Calu3 (cell line): ENCODE measurements at places on chromosomes 6 and 20.

DNA sequence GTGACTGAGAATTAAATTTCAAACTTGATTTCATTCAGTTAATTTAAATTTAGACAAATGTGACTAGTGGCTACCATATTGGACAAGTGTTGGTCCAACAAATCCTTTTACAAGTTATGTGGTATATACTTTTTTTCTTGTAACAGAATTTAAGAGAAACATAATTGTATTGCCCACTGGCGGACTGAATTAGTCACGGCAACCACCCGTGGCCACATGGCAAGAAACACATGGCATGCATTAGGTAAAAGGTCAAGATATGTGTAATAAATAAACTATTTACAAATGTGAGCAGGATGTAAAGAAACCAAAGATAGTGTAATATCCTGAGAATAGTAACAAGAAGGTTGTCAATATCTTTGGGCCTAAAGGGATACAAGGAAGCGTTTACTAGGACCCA is 91.2 kb downstream of the LCA5 start:
- no peaks in the 10 kb centered on the region for H3K27me3 ChIP-seq
- H3K36me3 ChIP-seq, result no peaks in the 10 kb centered on the region
- no peak for DNase-seq
- no peak overlapping the region for H3K4me3 ChIP-seq
- no peaks in the 10 kb centered on the region for H3K4me1 ChIP-seq

GRCh38 chr6:43146709-43147688 is 24.1 kb upstream of the SRF start:
- H3K27me3 ChIP-seq, result no peaks in the 10 kb centered on the region
- H3K4me3 ChIP-seq, result no peak overlapping the region
- no peaks in the 10 kb centered on the region for H3K36me3 ChIP-seq
- no peak overlapping the region for H3K27ac ChIP-seq
- peaks cover 9% of the 10 kb centered on the region for H3K4me1 ChIP-seq
- no peak for DNase-seq

DNA sequence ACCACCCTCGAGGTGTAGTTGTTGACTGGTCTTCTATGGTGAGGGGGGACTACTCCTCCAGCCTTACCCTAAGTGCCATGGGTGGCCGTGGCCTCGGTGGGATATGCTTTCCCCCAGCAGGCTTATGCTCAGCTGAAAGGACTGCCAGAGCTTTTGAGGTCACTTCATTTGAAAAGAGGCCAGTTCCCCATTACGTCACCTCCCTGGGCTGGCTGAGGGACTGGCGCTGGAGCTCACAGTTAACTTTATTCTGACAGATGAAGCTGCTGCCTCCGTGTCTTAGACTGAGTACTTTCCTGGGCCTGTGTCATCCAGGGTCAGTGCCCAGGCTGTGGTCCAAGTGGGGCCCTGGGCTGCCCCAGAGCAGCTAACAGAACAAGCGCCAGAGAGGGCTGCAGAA is 42.8 kb upstream of the PCMTD2 start:
- H3K27ac ChIP-seq, result no peak overlapping the region
- peaks cover 66% of the 10 kb centered on the region for H3K27me3 ChIP-seq
- no peaks in the 10 kb centered on the region for H3K4me1 ChIP-seq

DNA sequence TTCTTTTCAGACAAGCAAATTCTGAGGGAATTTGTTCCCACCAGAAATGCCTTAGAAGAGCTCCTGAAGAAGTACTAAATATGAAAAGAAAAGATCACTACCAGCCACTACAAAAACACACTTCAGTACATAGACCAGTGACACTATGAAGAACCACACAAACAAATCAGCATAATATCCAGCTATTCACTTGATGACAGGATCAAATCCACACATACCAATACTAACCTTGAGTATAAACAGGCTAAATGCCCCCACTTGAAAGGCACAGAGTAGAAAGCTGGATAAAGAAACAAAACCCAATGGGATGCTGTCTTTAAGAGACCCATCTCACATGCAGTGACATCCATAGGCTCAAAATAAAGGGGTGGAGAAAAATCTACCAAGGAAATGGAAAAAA is 43.3 kb downstream of the CENPW start:
- H3K27ac ChIP-seq, result no peak overlapping the region
- no peaks in the 10 kb centered on the region for H3K27me3 ChIP-seq
- H3K4me3 ChIP-seq, result no peak overlapping the region
